ENCODE measurements at places on chromosomes 2 and 18. TPM values are rescaled to one million over a fixed set of nuclear protein-coding genes. Genes with fewer than 3 reads are reported as not detected.

GRCh38 chr2:210654091-210654490 lies 97.7 kb downstream of the CPS1 start:
- ATAC-seq = no peak

DNA sequence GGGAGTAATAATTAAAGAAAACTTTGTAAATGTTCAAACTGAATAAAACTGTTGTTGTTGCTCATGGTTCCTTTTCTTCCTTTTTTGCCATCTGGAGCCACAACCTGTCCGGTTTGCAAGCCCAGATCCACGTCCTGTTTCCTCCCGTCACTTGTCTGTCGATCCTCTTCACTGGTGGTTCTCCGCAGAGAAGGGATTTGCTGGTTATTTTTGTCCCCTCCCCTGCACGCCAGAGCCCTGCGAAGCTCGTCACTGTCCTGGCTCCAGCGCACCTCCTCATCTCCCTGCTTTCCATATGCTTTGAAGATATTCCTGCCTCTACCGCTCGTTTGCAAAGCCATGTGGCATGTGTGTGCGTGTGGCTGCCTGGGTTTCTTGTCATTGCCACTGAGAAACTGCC lies 461.4 kb downstream of the RNF144A start:
- no peak for ATAC-seq

DNA sequence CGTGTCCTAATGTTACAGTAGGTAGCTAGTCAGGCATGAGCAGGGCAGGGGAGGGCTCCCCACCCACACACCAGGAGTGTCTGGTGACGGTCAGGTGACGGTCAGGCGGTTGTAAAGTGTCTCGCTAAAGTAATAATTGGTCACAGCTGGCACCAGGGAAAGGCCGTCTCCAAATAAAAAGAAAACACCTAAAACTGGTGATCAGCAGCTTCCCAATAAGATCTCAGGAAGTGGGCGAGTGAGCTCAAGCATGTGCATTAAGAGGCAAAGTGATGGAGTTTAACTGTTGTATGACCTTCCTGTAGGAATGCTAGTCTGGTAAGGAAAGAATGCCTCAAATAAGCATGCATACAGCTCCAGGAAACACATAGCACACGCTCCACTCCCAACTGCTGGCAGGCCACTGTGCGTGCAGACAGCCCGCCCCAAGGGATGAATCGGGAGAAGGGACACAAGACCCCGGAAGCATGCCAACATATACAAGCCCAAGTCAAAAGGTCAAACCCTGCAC lies 177.1 kb downstream of the RNF144A start:
- no peak for ATAC-seq

DNA sequence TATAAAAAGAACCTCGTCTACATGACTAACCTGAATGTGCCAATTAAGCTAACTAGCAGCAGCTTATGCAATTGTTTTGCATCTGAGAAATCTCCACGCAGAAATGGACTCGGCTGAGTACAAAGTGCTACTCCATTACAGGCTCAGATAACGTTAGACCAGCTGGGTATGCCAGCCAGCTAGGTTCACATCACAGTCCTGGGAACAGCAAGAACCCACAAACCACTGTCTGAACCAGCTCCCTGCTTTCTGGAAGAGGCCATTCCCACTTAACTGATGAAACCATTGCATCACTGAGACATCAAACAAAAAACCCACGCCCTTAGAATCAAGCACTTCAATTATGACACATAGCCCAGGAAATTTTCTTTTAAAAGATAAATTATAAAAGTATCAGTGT lies 202.7 kb downstream of the CYRIA start:
- no peak for ATAC-seq

GRCh38 chr2:187009483-187010239 lies 160.7 kb upstream of the ZSWIM2 start:
- ATAC-seq = no peak

Gene GPR75
- total RNA-seq = 1.5 TPM

Gene FTCDNL1
- 1.6 TPM for total RNA-seq

DNA sequence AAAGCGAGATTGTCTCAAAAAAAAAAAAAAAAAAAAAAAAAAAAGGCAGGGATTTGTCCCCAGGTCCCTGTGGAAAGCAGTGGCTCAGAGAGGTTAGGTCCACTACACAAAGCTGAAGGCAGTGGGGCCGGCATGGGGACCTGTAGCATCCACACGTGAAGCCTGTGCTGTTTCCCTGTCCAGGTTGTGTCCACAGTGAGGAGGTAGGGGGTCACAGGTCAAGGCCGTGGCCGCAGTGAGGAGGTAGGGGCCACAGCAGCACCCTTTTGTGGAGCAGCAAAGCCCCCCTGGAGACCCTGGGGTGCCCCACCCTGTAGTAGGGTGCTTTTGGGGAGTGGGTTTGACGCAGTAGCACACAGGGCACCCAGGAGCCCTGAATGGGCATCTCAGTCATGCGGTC lies 14.0 kb downstream of the TMEM177 start:
- ATAC-seq = no peak

DNA sequence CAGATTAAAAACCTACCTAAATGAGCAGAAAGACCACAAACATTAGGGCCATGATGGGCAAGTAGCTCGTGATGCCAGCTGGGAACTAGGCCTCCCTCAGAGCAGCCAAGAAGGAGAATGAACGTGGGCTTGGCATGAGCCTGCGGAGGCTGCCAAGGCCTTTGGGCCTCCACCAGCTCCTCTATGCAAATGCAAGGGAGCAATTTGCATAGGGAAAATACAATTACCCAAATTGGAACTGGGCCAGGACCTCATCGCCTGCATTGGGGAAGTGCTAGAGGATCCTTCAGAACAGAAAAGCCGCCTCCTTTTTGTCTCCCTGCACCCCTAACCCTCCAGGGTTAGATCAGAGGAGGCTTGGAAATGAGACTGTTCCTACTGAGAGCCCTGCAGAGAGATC lies 326.4 kb downstream of the SMAD2 start:
- no peak for ATAC-seq

- ATAC-seq = no peak
Observed at GRCh38 chr18:42113529-42114191, 158.6 kb downstream of the PIK3C3 start.

GRCh38 chr2:174977364-174977763 lies 27.8 kb downstream of the CHN1 start:
- ATAC-seq = no peak

GRCh38 chr2:191245046-191245868 lies at the start of gene MYO1B:
MYO1B (plus strand) TSS chr2:191245404; CDS start chr2:191276896, 31,492 bp downstream.
- peak; percentile 89 for ATAC-seq

DNA sequence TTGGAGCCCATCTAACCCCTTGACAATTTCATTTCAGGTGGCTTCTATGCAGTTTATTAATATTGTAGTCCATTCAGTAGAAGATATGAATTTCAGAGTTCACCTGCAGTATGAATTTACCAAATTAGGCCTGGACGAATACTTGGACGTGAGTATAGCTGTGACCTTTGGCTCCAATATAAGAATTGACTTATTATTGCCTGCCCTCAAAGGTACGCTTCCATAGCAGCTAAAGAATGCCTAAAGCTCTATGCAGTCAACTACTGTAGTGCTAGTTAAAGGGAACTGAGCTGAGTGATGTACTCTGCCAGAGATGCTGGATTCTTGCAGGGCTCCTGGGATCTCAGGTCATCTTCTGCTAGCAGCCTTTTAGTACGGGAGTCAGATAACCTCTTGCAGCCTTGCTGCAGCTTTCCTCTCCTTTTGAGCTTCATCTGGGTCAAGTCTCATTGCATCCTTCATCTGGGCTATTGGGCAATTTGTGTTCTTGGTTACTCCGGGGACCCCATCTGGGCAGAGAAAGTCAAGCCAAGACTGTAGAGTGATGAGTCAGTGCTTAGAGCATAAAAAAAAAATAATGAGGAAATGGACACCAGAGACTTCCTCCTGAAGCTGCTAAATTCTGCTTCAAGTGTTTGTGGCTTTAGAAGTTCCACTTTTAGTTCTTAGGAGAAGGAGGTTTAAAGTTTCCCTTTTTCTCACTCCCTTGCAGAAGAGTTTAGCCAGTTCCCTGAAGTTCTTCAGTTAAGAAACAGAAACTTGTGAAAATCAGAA lies 105.6 kb downstream of the PRPF40A start:
- ATAC-seq = peak; percentile 42

GRCh38 chr2:217880891-217881290 lies 121.9 kb downstream of the TNS1 start:
- ATAC-seq = no peak

DNA sequence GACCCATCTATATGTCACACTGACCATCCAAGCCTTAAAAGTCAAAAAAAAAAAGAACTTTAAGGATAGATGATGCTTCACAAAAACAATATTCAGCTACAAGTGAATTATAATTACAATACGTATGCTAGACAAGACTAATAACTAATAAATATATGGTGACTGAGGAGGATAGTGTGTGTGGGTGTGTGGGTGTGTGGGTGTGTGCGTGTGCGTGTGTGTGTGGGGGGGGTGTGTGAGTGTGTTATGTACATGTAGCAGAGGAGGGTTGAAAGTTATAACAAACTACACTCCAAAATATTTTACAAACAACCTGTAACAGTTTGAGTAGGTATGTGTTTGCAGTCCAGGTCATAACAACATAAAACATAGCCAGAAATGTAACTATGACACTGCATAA lies 159.2 kb upstream of the RBBP8 start:
- ATAC-seq = no peak

GRCh38 chr2:191710411-191710900 lies 32.5 kb downstream of the NABP1 start:
- ATAC-seq = no peak

DNA sequence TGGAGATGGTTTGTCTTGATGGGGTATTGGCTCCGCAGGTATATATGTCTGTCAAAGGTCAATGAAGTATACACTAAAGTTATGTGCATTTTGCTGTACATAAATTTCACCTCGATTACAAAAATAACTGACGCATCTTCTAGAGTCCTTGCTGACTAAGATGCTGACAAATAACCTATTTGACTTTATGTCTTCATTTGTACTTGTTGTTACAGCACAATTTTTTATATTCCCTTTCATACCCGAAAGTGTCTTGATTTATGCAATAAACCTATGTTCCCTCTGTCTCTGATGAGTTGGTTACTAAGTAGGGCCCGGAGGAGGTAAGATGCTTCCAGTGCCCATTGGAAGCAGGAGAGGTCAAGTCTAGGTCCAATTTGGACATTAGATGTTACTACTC lies 93.5 kb downstream of the COPS8 start:
- ATAC-seq = no peak

Gene GYPC
- total RNA-seq = 4.9 TPM

GRCh38 chr2:225788571-225789094 lies 389.1 kb downstream of the NYAP2 start:
- no peak for ATAC-seq

- ATAC-seq = no peak
Observed at GRCh38 chr2:197322143-197322542, 11.6 kb upstream of the ANKRD44 start.

GRCh38 chr2:68157002-68157401 lies 686 bp upstream of the PNO1 start:
- ATAC-seq = peak; percentile 45

Gene IL1RL2
- total RNA-seq = 8.1 TPM

DNA sequence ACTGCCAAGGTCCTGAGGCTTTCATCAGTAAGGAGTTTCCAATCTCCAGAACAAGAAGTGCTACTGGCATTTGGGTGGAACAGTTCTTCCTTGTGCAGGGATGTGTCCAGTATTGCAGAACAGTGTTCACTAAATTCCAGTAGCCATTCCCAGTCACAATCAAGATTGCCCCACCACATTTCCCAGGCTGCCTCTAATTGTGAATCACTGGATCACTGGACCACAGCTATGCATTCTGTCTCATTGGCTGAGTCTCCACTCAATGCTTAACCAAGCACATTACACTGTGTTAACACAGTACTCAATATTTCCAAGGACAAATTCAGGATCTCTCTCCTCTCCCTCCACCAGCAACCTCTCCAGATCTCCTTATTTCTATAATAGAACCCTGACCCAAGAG lies 160.2 kb upstream of the CCDC150 start:
- no peak for ATAC-seq

DNA sequence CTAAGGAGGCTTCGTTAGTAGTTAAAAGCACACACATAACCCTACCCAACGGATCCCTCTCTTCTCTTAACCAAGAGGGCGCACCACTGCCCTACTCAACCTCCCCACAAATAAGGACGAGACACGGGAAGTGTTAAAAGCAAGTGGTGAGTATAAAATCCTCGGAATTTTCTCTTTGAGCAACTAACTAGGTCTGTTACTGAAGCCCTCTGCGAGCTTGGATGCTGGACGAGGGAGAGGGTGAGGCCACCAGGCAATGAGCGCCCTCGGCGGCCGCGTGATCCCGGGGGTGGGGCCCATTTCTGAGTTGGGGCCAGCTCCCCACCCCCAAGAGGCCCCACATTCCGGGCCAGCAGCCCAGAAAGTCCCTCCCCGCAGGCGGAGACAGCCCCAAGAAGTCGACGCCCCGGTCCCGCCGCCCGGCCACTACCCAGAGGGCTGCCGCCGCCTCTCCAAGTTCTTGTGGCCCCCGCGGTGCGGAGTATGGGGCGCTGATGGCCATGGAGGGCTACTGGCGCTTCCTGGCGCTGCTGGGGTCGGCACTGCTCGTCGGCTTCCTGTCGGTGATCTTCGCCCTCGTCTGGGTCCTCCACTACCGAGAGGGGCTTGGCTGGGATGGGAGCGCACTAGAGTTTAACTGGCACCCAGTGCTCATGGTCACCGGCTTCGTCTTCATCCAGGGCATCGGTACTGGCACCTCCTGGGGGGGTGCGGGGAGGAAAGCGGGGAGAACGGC lies at the start of gene CYBRD1:
TSS of gene CYBRD1 (plus strand) at position 423 of the 736 bp plus-strand sequence. CDS start at position 495, 72 bp downstream.
- ATAC-seq = peak; percentile 53

Gene DSC2
- 434 TPM for total RNA-seq

Gene GAL3ST2
- total RNA-seq = not detected

GRCh38 chr18:23453680-23454058 lies 582 bp downstream of the RIOK3 start:
- ATAC-seq = peak; percentile 83

GRCh38 chr2:67650291-67651133 lies 253.4 kb downstream of the ETAA1 start:
- peak; percentile 63 for ATAC-seq

- no peak for ATAC-seq
Observed at GRCh38 chr2:145569108-145569507, 1049.2 kb upstream of the ZEB2 start.

DNA sequence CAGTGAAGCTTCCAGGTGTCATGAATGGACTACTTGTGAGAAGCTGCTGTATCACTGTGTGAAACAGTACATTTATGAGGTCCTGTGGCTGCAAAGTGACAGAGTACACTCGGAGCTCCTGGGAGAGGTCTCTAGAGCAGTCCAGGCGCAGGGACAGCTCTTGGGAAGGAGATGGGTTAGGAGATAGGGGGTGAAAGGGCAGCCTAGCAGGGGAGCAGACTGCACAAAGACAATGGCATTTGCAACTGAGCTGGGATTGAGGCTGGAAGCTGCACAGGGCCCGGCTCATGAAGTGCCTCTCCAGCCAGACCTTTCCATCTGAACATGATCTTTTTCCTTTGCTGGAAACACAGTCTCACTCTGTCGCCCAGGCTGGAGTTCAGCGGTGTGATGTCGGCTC lies 83.6 kb downstream of the RHOB start:
- no peak for ATAC-seq

- ATAC-seq = no peak
Observed at GRCh38 chr2:6368281-6368680, 497.4 kb downstream of the CMPK2 start.

DNA sequence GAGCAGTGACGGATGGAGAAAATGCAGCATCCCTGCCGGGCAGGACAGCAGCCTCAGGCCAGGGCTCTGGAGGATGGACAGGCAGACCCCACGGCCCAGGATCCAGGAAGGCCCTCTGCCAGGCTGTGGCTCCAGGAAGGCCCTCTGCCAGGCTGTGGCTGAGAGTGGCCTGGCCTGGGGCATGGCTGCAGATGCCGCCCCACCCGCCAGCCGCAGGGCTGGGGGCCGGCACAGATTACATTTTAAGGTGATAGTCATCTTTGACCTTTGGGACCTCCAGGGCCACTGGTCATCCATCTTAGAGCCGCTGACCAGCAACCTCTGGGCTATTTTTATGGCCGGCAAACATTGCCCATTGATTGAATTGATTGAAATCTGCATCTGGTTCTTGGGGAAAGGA lies 98.0 kb upstream of the BOD1L2 start:
- ATAC-seq = no peak
